ENCODE measurements at places on chromosomes 12 and 14.

DNA sequence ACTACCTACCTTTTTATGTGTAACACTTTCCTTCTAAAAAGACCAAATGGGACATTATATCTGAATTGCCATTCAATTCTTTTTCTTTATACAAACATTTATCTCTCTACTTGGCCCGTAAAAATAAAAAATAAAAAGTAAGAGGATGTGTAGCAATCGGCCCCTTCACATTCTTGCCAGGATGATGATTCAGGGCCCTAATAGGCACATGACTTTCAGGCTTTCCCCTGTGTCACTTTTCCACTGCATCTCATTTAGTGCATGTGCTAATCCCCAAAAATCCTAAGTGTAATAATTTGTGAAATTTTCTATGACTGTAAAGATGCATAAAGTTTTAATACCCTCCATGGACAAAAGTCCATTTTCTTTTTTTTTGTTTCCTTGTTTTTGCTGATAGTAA is 23.0 kb upstream of the ATP2B1 start:
- DNase-seq, result no peak

DNA sequence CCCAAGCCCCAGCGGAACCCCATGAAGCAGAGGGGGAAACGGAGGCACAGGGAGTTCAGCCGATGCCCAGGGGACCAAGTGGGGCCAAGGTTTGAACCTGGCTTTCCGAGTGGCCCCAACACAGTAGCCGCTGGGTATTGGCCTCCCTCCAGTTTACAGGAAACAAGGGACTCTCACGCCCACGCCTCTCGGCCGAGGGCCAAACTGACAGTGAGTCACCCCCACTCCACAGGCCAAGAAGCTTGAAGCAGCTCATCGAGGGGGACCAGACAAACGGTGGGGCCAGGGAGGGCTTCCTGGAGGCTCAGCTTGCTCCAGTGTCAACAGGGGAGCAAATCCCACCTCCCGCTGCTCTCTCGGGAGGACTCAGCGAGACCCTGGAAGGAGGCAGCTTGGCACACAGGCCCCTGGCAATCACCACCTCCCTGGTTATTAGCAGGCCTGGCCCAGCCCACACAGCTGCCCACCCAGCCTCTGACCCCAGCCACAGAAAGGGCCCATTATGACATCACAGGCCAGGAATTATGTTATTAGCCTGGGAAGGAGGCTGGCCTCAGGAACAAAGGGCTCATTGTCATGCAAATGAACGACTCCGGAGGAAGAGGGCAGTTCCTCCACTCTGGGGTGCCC is 54.6 kb downstream of the NCOR2 start:
- DNase-seq, result no peak

- DNase-seq, result no peak
These were observed 1586.5 kb upstream of the SEL1L start for GRCh38 chr14:83120187-83120586.

GRCh38 chr14:82146846-82147245 is 613.2 kb upstream of the SEL1L start:
- DNase-seq, result no peak

- no peak for DNase-seq
These were observed 91.7 kb upstream of the DIO3 start for GRCh38 chr14:101469382-101470247.

DNA sequence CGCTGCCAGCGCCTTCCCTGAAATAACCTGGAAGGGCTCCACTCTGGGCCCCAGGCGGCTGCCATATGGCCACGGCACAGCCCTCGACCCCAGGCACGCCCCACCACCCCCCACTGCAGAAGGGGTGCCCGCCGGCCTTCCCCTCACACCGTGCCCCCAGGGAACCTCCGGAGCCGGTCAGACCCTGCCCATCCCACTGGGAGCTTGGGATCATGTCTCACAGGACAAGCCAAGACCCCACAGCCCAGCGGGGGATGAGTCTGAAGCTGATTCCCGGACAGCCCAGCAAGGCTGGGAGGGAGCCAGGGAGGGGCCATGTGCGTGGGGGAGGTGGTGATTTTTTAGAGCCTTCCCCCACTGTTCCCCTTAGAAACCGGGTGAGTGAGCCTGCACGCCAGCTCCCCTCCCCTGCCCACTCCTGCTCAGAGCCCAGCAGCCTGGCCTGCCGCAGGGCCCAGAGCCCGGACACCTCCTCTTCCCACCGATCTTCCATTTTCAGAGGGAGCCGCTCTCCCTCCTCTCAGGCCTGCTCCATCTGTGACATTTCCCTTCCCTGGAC is 1.4 kb downstream of the RIMBP2 start:
- no peak for DNase-seq

- DNase-seq, result no peak
These were observed 48.7 kb downstream of the BEGAIN start for GRCh38 chr14:100538351-100539002.

GRCh38 chr12:109795023-109795422 is 38.2 kb downstream of the TRPV4 start:
- no peak for DNase-seq

- DNase-seq, result no peak
These were observed 238.5 kb downstream of the SPTSSA start for GRCh38 chr14:34223373-34224148.

DNA sequence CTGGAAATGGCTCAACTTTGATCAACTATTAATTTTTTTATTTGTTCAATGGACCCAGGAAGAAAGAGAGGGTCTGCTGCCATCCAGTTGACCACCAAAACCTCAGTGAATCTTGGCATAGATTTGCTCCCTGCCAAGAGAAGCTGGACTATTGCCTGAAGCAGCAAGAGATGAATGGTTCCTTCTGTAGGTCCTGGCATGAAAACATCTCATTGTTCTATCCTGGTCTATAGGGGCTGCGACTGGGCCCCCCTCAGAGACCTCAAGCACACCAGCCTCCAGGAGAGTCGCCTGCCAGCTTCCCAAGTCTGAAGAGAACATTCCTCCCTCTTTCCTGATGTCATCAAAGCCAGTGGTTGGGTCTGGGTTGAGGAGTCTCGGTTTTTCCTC is 204.9 kb downstream of the TMX1 start:
- DNase-seq, result no peak

GRCh38 chr12:63294327-63294632 is 143.3 kb upstream of the AVPR1A start:
- no peak for DNase-seq

DNA sequence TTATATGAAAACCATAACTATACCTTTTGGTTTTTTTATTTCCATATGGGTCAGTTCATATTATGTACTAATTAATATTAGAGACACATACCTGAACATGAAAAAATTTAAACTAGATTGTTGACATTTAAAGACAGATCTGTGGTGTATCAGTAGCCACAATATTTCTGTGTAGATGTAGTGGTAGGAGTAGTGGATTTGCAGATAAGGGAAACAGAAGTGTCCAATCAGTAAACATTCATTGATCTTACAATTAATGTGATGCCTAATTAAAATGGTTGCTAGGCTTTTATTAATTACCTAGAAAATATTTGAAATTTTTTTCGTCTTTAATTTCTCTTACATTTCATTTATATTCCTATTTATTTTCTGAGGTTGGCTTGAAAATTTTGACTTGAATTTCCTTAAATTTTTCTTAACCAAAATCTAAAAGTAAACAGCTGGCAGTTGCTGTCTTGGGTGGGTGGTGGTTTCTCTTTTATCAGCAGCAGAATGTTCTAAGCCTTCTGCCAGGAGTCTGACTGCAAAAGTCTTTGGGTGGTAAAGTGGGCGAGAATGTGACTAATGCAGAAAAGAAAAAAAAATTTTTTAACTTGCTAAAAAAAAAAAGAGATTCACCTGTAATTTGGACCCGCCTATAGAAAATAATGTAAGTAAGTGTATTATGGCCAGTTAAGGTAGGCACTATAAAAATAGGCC is 2.4 kb downstream of the FGFR1OP2 start:
- peak; percentile 44 for DNase-seq

- no peak for DNase-seq
These were observed 7.4 kb upstream of the CYP46A1 start for GRCh38 chr14:99676657-99677056.

DNA sequence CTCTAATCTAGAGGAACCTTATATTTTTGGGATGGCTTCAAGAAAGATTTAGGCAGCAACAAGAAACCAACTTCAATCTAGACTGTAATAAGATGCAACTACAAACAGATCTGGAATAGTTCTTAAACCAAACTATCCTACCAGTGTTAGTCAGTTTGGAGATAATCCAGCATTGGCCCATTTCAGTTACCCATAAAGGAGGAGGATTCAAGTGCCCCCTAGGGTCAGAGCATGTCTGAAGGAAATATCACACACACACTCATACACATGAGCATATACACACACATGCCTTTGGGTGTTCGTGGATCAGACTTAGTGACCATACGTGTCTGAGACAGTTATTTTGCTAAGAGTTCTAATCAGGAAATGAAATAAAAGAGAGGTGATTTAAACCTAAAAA is 261.2 kb downstream of the ADAMTS20 start:
- no peak for DNase-seq

GRCh38 chr14:22753586-22753985 is 12.9 kb upstream of the OXA1L start:
- DNase-seq, result no peak

DNA sequence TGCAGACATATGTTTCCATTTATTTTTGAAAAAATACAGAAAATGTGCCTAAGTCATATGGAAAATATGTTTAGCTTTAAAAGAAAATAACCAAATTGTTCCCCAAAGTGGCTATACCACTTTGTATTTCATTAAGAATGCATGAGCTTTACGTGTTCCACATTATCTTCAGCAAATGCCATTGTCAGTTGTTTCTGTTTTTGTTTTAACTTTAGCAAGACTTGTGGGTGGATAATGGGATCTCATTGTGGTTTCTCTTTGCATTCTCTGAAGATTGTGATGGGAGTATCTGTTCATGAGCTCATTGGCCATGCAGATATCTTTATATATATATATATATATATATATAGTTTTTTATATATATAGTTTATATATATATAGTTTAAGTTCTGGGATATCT is 181.5 kb downstream of the CCER1 start:
- DNase-seq, result no peak

DNA sequence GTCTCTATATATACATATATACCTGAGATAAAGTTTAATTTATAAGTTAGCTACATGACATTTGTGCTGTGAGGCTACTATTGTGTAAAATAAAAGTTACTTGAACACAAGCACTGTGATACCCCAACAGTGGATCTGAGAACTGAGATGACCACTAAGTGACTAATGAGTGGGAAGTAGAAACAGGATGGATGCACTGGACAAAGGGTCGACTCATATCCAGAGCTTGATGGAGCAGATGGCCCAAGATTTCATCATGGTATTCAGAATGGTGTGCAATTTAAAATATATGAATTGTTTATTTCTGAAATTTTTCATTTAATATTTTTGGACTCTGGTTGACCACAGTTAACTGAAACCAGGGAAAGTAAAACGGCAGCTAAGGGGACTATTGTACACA is 908.6 kb upstream of the MDGA2 start:
- no peak for DNase-seq

DNA sequence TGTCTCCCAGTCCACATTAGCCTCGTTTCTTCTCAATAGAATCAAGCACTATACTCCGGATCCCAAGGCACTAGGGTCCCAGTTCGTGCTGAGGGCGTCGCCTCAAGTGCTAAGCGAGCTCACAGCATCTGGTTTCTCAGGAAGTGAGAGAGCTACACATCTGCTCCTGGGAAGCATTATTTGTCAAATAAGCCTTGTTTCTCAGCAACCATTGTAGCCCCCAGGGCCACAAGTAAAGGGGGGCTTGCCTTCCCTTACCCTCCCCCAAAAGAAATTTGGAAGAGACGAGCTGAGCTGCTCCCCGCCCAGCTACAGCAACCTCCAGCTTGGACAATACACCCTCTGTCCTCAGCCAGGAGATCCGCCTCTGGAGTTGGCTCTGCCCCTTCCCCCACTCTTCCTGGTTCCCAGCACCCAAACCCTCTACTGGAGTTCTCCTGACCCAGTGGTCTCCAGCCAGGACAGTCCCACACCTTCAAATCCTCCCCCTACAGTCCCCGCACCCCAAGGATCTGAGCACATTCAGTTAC is 5.7 kb upstream of the TNS2 start:
- DNase-seq, result no peak

GRCh38 chr12:54159140-54159539 is 29.6 kb downstream of the SMUG1 start:
- no peak for DNase-seq

- no peak for DNase-seq
These were observed 220.6 kb upstream of the TMEM260 start for GRCh38 chr14:56358851-56359614.

DNA sequence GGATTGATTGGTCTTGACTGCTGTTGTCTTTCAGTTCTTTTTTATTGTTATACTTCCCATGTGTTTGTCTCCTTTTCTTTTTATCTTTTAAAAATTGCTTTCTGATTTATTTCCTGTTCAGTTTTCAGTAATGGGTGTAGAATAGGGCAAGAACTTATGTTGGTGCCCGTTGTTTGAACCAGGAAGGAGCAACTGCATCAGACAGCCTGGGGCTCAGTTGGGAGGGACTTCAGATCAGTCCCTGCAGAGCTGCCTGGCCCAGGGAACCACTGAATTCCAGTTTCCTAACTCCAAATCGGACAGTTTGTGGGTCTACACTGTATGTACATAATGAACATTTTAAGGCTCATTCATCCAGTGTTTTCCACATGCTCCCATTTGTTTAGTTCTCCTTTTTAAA is 64.9 kb downstream of the FBXO34 start:
- peak; percentile 16 for DNase-seq

GRCh38 chr14:74362361-74362915 is 14.2 kb downstream of the VRTN start:
- peak; percentile 66 for DNase-seq

- no peak for DNase-seq
These were observed 226.7 kb downstream of the FUT8 start for GRCh38 chr14:65639216-65639615.

GRCh38 chr12:13986031-13986430 is 4.6 kb upstream of the GRIN2B start:
- no peak for DNase-seq

GRCh38 chr14:83071888-83072501 is 1538.3 kb upstream of the SEL1L start:
- no peak for DNase-seq

DNA sequence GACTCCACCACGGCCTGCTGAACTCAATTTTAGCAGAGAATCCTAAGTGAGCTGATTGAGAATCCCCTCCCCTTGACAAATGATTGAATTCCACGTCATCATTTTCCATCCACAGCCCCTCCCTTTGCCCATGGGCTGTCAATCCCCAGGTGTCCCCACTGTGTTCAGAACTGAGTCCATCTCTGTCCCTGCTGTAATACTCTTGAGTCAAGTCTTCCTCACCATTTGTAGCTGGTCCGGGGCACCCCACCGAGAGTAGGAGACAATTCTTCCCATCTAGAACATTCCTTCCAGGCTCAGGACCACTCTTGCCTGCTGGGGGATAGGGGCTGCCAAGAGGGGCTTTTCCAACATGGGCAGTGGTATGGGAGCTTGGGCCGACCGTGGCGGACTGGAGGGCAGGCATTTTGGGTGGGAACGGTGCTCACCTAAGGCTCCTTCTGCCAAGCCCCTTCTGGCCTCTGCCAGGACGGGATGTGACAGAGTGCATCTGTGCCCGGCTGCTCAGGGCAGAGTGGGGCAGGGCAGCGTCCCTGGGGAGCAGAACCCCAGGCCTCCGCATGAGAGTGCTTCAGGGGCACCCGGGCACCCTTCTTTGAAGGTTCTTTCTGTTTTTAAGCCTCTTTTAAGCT is 218.1 kb upstream of the RTL1 start:
- DNase-seq, result no peak

Measured in activated CD4-positive, alpha-beta T cell treated with anti-CD3 and anti-CD28 coated beads for 4 hours (primary cell).